CD14-positive monocyte (primary cell): ENCODE measurements at places on chromosomes 2 and 18.

DNA sequence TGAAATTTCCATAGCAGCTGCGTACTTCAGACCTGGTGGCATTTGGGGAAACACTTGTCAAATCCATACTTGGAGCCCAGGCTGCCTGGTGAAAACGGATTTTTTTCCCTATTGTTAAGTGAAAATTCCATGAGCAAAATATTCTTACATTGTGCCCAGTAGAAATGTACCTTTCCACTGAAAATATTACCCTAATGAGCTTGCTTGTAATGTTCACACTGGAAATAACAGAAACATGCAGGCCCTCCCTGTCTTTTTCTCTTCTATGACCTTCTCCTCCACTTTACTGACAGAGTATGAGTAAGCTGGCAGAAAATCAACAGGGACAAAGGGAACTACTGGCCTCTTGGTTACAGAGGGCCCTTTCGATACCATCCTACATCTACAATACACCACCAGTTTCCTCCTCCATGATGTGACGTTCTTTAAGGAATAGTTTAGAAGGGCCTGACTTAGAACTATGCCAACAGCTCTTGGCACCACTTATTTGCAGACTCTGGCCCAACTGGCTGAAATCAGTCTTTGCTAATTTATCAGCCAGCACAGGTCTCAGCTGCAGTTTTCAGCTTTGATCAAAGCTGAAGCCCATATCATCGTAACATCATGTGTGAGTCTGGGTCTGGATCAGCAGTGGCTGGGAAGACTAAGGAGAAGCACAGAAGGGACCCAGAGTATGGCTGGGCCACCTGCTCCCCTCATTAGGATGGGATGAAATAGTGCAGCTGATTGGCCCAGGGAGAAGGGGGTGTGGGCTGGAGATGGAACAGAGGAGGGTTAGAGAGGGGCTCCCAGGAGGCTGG is 272.2 kb upstream of the ID2 start:
- no peak for DNase-seq

GRCh38 chr18:9926223-9926894 is 12.5 kb downstream of the VAPA start:
- no peak for DNase-seq

GRCh38 chr2:26997394-26997793 is 27.0 kb downstream of the MAPRE3 start:
- DNase-seq, result no peak

GRCh38 chr2:233082931-233083755 is 23.0 kb downstream of the INPP5D start:
- peak; percentile 61 for DNase-seq

GRCh38 chr2:187554011-187554703 is at the start of gene TFPI:
TSS of gene TFPI (minus strand) at chr2:187554435. CDS start at chr2:187503768, 50,667 bp downstream.
- peak; percentile 42 for DNase-seq

GRCh38 chr2:10864861-10865636 is 46.7 kb upstream of the KCNF1 start:
- DNase-seq, result no peak

DNA sequence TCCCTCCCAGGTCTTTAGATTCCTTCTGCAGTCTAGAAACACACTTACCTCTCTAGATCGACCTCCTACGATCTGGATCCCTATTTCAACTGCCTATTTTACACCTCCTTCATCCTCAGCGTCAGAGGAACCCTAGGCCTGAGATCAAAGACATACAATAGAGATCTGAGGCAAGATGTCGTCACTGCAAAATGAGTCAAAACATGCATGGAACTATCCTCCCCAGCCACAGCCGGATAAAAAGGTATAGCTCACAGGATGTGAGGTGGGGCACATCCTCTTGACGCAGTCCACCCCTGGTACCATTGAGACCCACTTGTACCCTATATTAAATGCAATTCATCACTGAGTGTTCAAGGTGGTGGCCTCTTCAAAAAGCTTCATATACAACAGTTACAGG is 63.7 kb upstream of the DNAJC10 start:
- no peak for DNase-seq

GRCh38 chr2:236871500-236872001 is 214.1 kb upstream of the COPS8 start:
- DNase-seq, result peak; percentile 92

GRCh38 chr2:170917957-170918356 is 11.1 kb upstream of the GORASP2 start:
- DNase-seq, result no peak

DNA sequence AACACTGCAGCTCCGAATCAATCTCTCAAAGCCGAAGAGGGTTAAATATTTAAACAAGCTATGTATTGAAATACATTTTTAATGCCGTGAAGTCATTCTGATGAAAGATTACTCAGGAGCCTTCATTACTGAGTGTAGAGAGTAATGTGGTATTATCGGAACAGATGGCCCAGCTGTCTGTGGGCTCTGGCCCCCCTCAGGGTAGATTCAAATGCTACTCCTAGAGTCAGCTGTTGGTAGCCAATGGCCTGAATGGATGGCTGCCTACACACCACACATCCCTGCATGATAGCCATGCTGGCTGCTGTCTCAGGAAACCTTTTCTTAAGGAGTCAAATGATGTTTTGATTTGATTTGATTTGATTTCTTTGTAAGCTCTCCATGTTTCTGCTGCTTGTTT is 732.3 kb upstream of the CELF4 start:
- no peak for DNase-seq

DNA sequence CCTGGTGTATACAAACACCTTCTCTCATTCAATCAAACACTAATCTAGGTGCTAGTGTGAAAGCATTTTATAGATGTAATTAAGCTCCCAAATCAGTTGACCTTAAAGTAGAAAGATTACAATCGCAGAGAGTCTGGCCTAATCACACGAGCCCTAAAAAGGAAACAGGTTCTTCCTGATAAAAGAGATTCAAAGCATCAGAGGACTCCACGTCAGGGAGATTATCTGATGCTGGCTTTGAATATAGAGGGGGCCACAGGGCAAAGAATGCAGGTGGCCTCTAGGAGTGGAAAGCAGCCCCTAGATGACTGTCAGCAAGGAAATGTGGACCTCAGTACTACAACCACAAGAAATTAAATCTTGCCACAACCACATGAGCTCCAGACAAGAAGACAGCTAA is 28.2 kb upstream of the ZC3H15 start:
- no peak for DNase-seq

- DNase-seq, result no peak
These were observed 42.4 kb downstream of the TCF7L1 start for GRCh38 chr2:85175369-85176299.

GRCh38 chr2:219759801-219760200 is 132.4 kb downstream of the SLC4A3 start:
- DNase-seq, result no peak

- DNase-seq, result no peak
These were observed 22.5 kb upstream of the PLEKHM3 start for GRCh38 chr2:208047840-208048239.

DNA sequence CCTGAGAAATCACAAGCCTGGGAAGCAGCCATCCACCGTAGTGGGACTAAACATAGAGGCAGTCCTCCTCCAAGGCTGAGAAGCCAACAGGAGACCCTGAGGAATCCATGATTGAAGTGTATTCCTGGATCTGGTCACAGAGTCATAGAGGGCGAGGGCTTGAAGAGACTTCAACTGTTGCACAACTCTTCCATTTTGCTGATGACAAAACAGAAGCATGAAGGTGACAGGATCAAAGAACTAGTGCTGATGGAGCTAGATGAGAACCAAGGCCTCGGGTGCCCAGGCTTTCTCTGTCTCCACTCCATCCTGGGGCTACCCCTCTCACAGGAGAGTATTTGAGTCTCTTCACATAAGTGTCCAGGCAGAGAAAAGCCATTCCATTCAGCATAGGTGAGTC is 30.1 kb upstream of the RAB27B start:
- no peak for DNase-seq

DNA sequence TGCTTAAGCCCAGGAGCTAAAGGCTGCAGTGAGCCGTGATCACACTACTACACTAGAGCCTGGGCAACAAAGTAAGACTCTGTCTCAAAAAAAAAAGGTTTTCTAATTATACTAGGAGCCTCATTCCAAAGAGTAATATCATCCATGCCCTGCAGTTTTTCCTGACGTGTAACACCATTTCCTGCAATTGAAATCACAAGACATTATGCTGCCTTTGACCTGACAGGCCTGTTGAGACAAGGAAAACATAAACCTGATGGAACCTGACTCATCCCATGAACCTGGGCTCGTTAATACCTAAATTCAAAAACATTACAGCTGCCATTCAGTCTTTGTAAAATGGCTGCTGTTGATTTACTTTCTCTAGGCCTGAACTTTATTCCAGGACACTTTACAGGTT is 58.7 kb upstream of the PEX13 start:
- DNase-seq, result no peak

- DNase-seq, result no peak
These were observed 460.8 kb upstream of the SALL3 start for GRCh38 chr18:78518805-78519204.

DNA sequence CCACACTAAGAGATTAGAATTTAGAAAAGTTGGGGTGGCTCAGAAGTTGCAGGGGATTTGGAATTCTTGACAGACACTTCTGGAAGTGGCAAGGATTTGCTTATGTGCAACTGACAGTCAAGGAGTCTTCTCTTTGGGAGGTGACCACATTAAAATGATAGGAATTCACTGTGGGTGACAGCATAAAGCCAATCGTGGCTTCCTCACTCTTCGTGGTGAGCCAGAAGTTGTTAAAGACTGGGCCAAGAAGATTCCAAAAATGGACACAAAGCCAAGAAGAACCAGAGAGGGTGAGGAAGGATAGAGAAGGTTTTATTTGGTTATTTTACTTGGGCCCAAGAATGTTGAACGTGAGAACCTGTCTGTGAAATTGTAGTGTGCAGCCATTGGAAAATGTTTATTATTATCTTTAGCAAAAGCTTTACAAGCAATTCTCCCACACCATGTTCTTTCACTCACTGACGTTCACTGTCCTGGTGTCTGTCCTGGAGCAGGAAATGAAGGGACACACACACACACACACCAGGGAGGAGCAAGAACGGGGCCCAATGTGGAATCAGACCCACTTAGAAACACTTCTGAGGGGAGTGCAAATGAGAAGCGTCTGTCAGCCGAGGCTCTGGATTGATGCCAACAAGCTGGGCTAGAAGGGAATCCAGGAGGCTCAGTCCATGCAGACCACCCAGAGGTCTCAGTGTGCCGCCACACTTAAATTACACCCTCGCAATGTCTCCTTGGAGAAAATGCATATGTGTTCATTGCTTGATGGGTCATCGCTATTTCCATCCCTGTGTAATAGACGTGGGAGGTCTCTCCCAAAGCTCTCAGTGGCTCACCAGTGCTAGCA is 37.2 kb downstream of the STEAP3 start:
- DNase-seq, result no peak

DNA sequence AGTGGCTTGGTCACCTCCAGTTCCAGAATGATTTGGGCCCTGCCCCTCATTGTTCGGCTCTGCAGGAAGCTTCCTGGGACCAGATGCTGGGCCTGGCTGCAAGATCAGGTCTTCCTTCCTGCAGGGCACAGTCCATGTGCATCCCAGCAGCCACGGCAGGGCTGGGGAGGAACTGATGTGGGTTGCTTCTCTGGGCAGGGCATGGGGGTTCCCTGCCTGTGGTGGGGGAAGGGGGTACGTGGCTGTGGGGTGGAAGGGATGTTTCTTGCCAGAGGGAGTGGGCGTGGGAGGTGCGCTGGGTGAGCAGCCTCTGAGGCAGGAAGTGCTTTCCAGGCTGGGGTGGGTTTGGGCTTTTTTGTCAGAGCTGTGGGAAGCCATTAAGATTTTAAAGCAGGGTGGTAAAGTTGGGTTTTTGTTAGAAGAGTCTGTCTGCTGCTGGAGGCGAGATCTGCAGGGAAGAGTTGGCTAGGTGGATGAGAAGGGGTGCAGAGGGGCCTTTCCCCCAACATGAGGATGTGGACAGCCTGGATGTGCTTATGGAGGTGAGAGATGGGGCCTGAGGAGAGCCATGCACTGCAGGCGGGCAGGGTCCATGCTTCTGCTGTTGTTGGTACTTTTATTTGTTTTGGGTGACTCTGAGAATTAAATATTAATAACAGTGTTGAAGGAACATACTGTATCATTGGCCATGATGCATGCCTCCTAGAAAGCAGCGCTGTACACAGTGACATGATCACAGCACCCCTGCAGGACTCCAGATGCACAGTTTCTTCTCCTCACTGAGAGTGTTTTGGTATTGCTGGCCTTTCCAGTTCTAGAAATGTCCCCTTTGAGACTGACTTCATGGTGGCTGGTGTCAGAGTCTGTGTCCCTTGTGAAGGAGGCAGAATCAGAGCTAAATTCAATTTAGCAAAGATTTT is 45.3 kb downstream of the DGKD start:
- no peak for DNase-seq

- DNase-seq, result peak; percentile 49
These were observed 54.0 kb downstream of the HRH4 start for GRCh38 chr18:24514439-24514838.

GRCh38 chr2:181581534-181581933 is 75.4 kb downstream of the CERKL start:
- DNase-seq, result no peak

- peak; percentile 57 for DNase-seq
These were observed 149.6 kb downstream of the DOCK10 start for GRCh38 chr2:224892574-224893204.

- no peak for DNase-seq
These were observed 508.5 kb downstream of the PID1 start for GRCh38 chr2:228762565-228762964.

DNA sequence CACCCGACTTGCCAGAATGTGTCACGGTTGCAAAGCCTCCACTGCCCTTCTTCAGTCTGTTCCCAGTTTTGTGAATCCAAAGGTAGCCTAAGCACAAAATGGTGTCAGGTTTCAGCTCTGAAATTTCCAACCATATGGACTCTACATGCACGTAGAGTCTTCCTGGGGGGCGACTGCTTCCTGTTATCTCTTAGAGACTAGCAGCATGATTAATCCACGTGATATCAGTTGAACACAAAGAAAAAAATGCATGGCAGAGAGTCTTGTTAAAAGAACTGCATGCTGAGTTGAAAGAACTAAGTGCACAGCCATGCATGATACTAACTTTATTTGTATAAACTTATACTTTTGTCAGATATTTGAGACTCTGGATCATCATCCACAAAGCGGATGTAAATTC is 404.4 kb downstream of the SOCS6 start:
- DNase-seq, result no peak

- DNase-seq, result no peak
These were observed 91.3 kb downstream of the ZBTB7C start for GRCh38 chr18:48317781-48318381.

GRCh38 chr2:239398521-239398921 is 2.3 kb downstream of the HDAC4 start:
- DNase-seq, result no peak

- DNase-seq, result no peak
These were observed 400.5 kb downstream of the TMX3 start for GRCh38 chr18:68314403-68314802.

GRCh38 chr2:186220409-186220808 is 265.7 kb upstream of the ZC3H15 start:
- DNase-seq, result no peak

DNA sequence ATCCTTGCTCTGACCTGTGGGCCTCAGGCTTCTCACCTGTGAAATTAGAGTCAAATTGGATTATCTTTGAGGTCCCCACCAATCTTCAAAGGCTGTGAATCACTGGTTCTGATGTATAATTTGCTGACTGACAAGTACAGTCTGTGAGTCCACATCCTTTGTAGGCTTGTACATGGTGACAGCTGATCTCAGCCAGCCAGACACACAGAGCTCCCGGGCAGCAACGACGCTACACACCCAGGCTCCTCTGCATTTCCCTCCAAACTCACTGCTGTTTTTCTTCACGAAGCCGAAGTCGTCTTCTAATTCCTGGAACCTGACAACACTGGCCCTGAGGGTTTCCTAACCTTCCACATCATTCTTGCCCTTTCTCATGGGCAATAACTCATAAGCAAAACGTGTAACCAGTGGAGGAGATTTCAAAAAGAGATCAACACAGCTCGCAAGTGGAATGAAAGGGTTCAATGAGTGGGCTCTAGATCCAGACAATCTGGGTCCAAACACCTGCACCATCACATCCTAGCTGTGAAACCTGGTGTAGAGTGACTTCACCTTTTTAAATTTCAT is 37.9 kb upstream of the EVA1A start:
- no peak for DNase-seq
